Caco-2 (cell line): ENCODE measurements at places on chromosomes 5 and 9. TPM values are rescaled to one million over a fixed set of nuclear protein-coding genes. Genes with fewer than 3 reads are reported as not detected.

DNA sequence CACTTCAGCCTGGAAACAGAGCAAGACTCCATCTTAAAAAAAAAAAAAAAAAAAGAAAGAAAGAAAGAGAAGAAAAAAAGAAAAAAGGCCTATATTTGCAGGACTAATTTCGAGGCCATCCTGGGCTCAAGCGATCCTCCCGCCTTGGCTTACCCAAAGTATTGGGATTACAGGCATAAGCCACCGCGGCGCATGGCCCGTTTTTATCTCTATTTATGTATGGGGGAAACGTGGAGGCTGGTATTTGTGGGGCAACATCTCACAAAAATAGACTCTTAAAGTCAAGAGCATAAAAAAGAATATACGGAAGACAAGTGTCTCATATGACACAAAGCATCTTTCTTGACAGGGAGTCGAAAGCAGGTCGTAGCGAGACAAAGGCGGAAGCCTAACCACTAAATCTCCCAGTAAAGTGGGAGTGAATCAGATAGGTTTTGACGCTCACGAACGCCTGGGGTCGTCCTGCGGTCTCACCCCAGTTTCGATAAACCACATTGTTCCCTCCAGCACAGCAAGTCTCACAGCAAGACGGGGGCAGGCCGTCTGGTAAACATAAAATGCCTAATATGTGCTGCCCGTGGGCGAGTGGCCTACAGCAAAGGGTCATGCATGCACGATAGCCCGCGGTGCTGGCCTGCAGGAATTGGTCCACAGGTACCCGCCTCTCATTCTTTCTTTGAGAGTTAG lies 1.8 kb upstream of the TRIM41 start:
- H3K27ac ChIP-seq, result peak overlapping the region; percentile 99
- 0 out of 2 replicates have a peak, but pooled peaks cover under 1% of the 10 kb centered on the region for H3K4me1 ChIP-seq
- no peaks in the 10 kb centered on the region for H3K27me3 ChIP-seq
- no peaks in the 10 kb centered on the region for H3K36me3 ChIP-seq
- H3K4me3 ChIP-seq, result peak overlapping the region; percentile 93
- DNase-seq, result no peak

DNA sequence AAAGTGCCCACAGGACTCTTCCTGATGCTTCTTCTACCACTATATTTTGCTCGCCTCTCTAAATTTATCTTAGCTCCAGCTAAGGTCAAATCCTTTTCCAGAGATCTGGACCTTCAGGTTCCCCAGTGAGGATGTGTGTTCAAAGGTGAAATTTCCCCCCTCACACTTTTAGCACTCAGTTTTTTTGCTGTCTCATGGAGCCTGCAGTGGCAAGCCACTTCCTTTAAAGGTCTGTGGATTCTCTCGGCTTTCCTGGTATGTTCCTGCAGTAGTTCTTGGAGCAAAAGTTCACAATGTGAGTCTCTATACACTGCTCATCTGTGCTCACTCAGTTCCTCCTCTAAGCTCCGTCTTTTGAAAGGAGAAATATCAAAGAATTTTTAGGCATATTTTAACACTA lies 181.4 kb downstream of the LURAP1L start:
- H3K27me3 ChIP-seq, result no peaks in the 10 kb centered on the region
- no peaks in the 10 kb centered on the region for H3K36me3 ChIP-seq
- no peaks in the 10 kb centered on the region for H3K4me1 ChIP-seq

CDH18 gene
- 0.32 and 0.86 TPM in 2 replicates for total RNA-seq

TSSK1B gene
- not detected in 2 replicates for total RNA-seq

ZDHHC21 gene
- total RNA-seq, result 5.8 and 6.8 TPM in 2 replicates

GRIA1 gene
- not detected in 2 replicates for total RNA-seq

LHX6 gene
- total RNA-seq, result 6.1 and 7.6 TPM in 2 replicates

OLFM1 gene
- not detected in 2 replicates for total RNA-seq
